ENCODE measurements at places on chromosomes 12 and 14.

DNA sequence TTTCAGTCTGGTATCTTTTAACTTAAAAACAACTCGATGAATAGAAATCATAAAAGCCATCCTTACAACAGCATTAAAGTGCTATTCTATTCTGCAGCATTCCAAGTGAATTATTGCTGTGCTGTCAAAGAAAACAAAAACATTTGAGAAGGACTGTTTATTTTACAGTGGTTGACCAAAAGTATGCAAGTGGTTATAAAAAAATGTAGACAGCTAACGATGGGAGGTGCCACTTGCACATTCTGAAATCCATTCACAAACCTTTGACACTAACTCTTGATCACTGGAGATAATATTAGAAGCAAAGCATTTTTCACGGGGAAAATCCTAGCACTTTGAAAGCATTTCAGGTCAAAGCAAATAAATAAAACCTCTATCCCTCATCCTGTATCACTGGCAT, 55.6 kb downstream of the HMGA2 start:
- DNase-seq = no peak

DNA sequence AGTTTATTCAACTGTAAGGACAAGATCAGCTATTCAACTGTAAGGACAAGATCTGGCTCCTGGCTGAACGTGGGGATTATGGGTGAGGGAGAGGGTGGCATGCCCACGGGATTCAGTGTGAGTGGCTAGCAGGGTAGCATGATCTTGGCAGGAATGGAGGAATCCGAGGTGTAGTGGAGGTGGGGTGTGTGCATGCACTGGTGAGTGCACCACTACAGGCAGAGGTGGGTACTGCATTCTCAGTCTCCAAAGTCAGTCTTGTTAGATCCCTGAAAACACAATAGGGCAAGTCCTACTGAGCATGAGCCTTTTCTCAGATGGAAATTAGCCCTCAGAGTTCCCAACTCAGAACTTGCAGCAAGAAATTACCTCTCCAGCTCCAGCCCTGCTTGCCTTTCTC, 32.2 kb upstream of the DCD start:
- peak; percentile 42 for DNase-seq

DNA sequence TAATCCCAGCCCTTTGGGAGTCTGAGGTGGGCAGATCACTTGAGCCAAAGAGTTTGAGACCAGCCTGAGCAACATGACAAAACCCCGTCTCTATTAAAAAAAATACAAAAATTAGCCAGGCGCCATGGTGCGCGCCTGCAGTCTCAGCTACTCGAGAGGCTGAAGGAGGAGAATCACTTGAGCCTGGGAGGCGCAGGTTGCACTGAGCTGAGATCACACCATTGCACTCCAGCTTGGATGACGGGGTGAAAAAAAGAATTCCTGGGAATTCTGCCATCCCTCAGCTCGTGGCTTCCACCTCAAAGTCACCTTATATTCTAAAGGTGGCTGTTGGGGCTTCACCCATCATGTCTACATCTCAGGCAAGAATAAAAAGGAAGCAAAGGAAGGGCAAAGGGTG, 12.9 kb downstream of the BCL2L14 start:
- no peak for DNase-seq

DNA sequence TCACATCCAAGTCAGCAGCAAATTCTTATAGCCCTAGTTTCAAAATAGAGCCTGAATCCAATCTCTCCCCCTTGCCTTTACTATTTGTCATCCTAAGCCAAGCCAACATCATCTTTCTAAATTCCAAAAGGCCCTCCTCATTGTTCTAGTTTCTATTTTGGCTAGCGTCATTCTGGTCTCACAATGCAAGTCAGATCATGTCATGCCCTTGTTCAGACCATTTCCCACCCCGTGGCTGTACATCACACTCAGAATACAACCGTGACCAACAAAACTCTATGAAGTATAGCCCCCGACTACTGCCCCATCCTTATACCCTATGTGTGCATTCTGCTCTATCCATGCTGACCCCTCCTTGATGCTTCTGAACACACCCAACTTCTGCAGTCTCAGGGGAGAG, 12.3 kb upstream of the GNG2 start:
- DNase-seq = no peak

Data from BE2C (cell line).